Esophagus muscularis mucosa (tissue), 4 donors: ENCODE measurements at places on chromosomes 4 and X.

- DNase-seq = no peak
Measured at GRCh38 chr4:185426960-185427688, 1.4 kb upstream of the UFSP2 start.

DNA sequence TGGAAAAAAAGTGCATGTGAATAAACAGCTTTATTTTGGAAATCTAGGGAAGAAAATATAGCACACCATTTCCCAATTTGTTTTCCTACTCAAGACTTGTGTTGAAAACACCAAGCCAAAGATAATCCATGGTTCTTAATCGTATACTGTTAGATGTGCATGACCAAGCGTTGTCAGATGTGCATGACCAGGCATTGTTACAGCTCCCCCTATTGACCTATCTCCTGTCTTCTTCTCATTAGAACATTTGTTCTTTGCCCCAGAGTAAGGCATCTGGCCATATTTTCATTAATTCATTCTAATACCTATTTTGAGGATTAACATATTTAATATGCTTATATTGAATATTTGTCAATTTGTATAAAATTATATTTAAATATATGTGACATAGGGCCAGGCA is 14.4 kb upstream of the VCX start:
- DNase-seq = no peak

GRCh38 chrX:49166914-49167739 is 4.6 kb downstream of the MAGIX start:
- DNase-seq = no peak

GRCh38 chr4:147550626-147551246 is 66.5 kb upstream of the TMEM184C start:
- DNase-seq = no peak

GRCh38 chr4:142402900-142403299 is 443.2 kb downstream of the INPP4B start:
- DNase-seq = no peak

GRCh38 chr4:175066923-175067627 is 148.9 kb downstream of the ADAM29 start:
- DNase-seq = no peak
